Hematopoietic multipotent progenitor cell treated with erythropoietin and hydrocortisone succinate and interleukin-3 and kit ligand, for 4 days (in vitro differentiated cells): ENCODE measurements at places on chromosomes 13 and 19.

DNA sequence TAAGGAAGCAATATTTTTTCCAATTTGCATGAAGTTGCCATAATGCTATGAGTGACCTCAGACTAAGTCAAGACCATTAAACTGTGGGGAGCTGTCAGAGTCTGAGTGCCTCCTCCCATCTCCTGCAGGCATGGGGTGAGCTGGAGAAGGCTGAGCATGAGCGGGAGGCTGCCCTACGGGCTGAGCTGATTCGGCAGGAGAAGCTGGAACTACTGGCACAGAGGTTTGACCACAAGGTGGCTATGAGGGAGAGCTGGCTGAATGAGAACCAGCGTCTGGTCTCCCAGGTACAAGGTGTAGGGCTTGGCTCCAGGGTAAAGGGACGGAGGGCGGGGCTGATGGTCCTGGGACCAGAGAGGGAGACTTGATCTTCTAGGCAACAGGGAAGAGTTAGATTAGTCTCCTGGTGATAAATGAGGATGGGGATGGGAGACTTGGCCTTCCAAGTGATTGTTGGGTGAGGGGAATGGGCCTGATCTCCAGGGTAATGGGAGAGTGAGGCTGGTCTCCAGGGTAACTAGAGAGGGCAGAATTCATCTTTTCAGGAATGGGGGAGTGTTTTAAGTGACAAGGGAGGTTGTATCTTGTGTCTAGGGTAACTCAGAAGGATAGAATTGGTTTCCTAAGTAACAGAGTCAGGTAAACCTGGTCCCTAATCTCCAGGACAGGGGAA lies 36.0 kb downstream of the SPTBN4 start:
- no peak for DNase-seq

DNA sequence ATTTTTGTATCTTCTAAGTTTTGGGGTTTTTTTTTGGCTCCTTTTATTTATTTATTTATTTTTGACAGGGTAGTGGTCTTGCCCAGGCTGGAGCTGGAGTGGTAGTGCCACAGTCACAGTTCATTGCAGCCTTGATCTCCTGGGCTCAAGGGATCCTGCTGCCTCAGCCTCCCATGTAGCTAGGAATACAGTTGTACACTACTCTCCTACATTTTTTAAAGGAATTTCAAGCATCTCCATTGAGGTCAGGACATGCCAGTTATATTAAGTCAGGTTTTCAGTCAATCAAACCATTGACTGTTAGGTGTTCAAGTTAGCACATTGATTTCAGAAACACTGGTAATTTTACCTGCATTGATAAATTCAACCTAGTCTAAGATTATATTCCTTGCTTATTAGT lies 480.5 kb upstream of the SPRY2 start:
- DNase-seq = no peak

GRCh38 chr13:110272651-110273050 lies 34.3 kb downstream of the COL4A1 start:
- no peak for DNase-seq

GRCh38 chr13:114286808-114287207 lies 5.4 kb downstream of the UPF3A start:
- no peak for DNase-seq

DNA sequence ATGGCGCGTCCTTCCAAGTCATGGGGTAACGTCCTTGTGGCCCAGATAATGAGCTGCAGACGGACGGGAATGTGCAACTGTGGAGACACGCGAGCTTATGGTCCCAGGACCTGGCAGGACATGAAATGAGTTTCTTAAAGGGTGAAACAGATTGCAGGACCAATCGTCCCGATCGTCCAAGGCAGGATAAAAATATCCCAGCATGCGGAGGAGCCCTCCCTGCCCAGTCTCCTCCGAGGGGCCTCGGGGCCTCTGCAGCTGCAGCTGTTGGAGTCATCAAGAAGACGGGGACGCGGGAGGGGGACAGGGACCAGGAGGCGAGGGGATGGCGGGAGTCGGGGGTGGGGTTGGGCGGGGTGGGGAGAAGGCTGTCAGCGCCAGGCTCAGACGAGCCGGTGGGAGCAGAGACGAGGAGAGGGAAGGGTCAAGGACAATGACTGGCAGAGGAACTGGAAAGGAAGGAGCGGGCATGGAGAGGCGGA lies 14.4 kb upstream of the GARIN5A start:
- no peak for DNase-seq

DNA sequence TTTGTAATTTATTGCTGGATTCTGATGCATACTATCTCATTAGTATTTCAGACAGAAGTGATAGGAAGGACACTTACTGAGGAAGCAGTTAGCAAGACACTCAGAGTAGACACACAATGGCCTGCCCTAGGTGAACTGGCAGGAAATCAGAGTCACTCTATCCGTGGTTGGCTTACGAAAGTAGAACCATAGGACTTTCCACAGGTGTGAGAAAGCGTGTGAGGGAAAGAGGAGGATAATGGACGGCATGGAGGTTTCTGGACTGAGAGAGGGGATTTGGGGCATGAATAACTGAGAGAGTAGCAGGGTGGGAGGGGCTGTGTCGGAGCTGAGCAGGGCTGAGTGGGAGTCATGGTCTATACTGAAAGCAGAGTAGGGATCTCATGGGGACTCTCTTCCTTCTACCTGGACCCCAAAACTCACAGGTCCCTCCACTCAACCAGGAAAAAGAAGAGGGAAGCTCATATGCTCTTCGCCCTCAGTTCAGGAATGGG lies 18.7 kb upstream of the EID2 start:
- no peak for DNase-seq

DNA sequence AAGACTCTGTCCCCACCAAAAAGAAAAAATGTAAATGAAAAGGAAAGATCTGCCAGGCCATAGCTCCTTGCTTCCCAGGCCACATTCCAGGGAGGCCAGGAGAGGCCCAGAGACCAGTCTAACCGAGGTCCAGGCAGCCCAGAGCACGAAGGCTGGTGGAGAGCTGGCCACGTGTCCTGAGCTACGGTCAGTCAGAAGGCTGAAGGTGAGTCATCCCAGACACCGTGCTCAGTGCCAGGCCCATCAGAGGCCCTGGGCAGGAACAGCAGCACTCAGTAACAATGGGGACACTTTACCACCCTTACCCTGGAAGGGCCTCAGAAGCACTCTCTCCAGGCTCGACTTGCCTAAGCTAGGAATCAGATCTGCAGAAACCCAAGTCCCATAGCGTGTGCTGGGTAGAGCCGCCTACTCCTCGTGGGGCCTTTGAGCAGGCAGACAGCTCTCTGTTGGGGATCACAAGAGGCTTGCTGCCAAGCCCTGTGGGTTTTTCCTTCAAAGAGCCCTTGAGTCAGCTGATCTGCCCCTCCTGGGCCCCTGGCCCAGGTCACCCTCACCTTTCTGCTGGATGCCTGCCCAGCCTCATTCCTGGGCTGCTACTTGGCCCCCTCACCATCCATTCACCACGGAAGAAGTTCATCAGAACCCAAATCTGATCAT lies 11.6 kb upstream of the DNMT1 start:
- no peak for DNase-seq

DNA sequence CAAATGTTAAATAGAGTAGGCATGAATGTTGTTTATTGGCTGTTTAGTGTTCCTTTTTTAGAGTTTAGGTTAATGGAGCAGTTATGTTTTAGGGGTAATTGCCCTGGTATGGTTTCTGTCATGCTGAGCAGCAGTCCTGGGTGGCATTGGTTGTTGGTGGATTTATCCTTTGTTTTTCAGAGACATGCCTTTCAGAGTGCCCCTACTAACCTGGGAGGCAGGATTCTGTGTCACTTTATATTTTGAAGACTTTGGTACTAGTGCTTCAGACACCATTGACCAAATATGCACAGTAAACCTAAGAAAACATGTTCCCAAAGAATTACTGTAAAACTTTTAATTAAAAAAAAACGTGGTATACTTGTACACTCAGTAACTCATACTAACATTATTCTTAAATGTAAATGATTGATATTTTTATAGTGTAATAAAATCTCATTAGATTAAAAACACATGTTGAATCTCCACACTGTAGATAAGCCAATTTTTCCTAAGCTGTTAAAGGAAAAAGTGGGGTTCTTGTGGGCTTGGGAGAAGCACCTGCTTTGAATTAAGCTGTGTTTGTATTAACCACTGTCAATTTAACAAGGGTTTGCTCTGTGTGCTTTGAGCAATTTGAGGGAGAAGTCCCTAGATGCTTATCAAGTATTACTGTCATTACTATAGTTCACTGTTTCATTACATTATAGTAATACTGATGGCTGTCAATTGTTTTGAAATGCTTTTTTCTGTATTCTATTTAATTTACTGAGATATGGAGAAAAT lies 133.2 kb downstream of the LMO7 start:
- no peak for DNase-seq

GRCh38 chr19:46772170-46773017 lies 16.0 kb downstream of the SLC1A5 start:
- no peak for DNase-seq

GRCh38 chr19:42435316-42435715 lies 7.4 kb downstream of the CXCL17 start:
- no peak for DNase-seq
